ENCODE measurements at places on chromosomes 13 and 19.

- DNase-seq: no peak
These were observed 14.6 kb upstream of the TMEM255B start for GRCh38 chr13:113744197-113745000.

- DNase-seq: no peak
These were observed 231.9 kb downstream of the COG6 start for GRCh38 chr13:39887387-39887786.

- peak; percentile 72 for DNase-seq
These were observed 13.5 kb upstream of the BSG start for GRCh38 chr19:558770-559439.

DNA sequence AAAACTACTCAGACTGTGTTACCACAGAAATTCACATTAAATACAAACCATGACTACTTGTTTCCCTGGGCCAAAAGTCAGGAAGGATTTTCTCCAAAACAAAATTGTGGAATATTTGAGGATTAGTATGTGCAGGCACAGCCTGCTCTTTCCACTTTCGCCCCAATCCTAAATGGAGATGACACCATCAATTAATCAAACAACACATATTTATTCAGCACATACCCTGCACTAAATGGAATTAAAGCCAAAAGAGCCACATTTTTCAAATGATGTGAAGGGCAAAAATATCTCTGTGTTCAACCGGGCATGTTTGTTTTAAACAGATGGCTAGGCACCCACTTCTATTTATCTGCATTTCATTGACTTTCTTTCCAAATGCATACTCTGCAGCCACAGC is 523.1 kb downstream of the DCT start:
- DNase-seq: no peak

DNA sequence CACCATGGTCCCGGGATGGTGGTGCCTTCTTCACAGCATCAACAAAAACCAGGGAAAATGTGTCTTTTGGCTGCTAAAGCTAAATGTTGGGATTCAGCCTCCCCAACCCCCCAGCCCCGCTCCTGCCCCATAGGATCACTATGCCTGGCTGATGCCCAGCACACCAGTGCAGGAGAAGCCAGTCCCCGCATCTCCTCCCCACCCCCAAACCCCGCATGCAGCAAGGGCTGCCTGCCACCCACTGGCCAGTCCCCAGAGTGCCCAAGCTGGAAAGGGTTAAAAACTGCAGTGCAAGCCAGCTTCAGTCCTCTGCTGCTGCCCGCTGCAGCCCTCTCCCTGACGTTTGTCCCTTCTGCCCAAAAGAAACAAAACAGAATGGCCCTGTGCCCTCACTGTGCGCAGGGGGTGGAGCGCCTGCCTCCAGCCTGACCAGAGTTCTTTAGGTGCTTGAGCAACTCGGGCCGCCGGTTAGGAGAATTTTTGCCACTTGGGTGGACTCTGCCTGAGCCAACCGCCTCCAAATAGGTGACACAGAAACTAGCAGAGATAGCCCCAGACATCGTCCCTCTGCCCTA is 3.7 kb downstream of the CALM3 start:
- DNase-seq: no peak
